ENCODE measurements at places on chromosomes 1 and 21. TPM values are rescaled to one million over a fixed set of nuclear protein-coding genes. Genes with fewer than 3 reads are reported as not detected.

GRCh38 chr1:112510340-112510739 is 1.6 kb downstream of the WNT2B start:
- no peak for DNase-seq

GRCh38 chr1:205456383-205456867 is 580 bp upstream of the BLACAT1 start:
- no peak for DNase-seq

- DNase-seq = no peak
Observed at GRCh38 chr1:177809819-177810218, 160.0 kb downstream of the SEC16B start.

GRCh38 chr1:223712850-223713474 is 623 bp downstream of the CAPN2 start:
- DNase-seq = peak; percentile 48

GRCh38 chr1:43206600-43207228 is 34.6 kb downstream of the CFAP57 start:
- DNase-seq = peak; percentile 40

DNA sequence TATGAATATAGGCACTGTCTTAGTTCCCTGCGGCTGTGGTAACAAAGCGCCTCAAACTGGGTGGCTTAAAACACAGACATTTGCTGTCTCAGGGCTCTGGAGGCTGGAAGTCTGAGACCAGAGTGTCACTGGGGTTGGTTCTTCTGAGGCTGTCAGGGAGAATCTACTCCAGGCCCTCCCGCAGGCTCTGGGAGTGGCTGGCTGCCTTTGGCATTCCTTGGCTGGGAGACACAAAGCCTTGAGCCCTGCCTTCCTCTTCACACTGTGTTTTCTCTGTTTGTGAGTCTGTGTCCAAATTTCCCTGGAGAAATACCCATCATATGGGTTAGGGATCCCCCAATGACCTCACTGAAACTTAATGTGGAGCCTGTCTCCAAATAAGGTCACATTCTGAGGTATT is 38.5 kb downstream of the B3GALT5 start:
- DNase-seq = no peak

GRCh38 chr1:119209596-119210295 is 69.3 kb upstream of the WARS2 start:
- DNase-seq = no peak

- DNase-seq = no peak
Observed at GRCh38 chr1:223402790-223403142, 9.6 kb downstream of the CCDC185 start.

- DNase-seq = no peak
Observed at GRCh38 chr1:104266612-104267011, 516.9 kb downstream of the AMY1C start.

DNA sequence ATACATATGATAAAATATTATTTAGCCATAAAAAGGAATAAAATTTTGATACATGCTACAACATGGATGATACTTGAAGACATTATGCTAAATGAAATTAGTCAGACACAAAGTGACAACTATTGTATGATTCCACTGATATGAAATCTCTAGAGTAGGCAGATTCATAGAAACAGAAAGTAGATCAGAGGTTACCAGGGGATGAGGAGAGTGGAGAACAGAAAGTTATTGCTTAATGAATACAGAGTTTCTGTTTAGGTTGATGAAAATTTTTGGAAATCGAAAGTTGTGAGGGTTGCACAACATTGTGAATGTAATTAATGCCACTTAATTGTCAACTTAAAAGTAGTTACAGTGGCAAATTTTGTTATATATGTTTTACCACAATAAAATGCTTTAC is 315.7 kb upstream of the USP25 start:
- DNase-seq = no peak

- DNase-seq = peak; percentile 49
Observed at GRCh38 chr1:223076362-223076761, 66.7 kb downstream of the TLR5 start.

GRCh38 chr1:31198600-31198999 is 41.1 kb downstream of the NKAIN1 start:
- DNase-seq = no peak

DNA sequence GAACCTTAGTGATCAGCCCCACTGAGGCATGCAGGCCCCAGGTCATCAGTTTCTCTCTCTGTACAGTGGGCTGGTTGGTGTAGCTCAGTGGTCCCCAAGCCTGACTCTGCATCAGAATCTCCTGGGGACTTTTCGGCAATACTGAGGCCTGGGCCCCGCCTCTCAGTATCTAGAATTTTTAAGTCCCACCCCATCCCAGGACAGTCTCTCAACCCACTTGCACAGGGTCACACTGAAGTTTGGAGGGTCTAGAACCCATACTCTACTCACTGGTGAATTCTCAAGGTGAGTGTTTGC is 216.4 kb downstream of the MATN1 start:
- DNase-seq = no peak

GRCh38 chr1:15224974-15225373 is 22.0 kb upstream of the FHAD1 start:
- no peak for DNase-seq

DNA sequence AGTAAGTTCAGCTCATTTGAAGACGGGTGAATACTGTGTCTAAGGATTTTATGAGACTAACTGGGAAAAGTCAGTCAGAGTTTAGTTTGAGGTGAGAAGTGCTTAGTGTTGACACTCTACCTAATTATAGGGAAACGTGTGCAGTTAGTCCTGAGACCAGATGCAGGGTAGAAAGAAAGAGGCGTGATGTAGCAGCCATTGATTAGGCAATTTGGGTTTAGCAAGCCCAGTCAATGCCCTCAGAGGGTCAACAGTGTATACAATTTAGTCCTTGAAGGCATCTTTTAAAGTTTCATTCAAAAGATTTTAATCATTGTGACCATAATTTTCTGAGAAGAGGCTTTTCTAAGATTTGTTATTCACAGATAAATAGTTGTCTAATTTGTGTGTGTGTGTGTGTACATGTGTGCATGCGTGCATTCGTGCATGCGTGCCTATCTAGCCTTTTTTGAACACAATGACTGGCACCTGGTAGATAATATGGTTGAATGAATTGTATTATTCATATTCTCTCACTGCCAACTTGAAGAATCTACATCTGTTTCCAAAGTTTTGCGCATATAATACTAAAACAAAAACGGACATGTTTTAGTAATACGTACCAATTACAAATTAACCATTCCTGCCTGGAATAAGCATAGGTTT is 332.9 kb downstream of the SRGAP2C start:
- DNase-seq = no peak

DNA sequence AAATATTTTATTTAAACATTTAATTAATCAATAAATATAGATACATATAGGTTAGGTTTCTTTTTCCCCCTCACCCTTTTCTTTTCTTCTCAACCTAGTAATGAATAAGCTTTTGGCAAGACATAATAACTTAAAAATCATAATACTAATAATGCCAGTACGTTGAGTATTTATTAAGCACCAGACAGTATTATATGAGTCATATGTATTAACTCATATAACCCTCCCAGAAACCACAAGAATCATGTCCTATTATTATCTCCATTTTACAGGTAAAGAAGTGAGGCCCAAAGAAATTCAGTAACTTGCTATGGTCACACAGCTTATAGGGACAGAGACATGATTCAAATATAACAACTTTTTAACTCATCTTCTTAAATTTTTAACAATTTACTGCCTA is 834.5 kb upstream of the ADGRL2 start:
- DNase-seq = no peak

- no peak for DNase-seq
Observed at GRCh38 chr1:202013603-202014002, 3.2 kb downstream of the ELF3 start.

GRCh38 chr1:17447501-17447992 is 8.1 kb upstream of the RCC2 start:
- no peak for DNase-seq

DNA sequence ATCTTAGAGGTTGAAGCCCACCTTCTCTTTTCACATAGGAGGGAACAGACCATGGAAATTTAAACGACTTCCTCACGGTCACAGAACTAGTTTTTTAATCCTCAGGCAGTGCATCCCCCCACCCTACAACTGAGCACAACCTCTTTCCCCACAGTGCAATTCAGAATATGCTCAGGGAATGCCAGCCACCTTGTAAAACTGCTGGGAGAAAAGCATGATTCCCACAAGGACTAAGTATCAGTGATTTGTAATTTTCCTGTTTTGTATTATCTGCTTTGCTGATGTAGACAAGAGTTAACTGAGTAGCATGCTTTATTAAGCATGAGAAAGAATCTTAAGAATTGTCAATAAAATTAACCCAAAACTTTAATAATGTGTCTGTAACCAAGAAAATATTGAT is 23.8 kb downstream of the TMEM50A start:
- no peak for DNase-seq

- DNase-seq = no peak
Observed at GRCh38 chr1:33237579-33237978, 18.7 kb upstream of the ZNF362 start.

GRCh38 chr1:201266774-201267173 is 16.5 kb upstream of the PKP1 start:
- DNase-seq = no peak

DNA sequence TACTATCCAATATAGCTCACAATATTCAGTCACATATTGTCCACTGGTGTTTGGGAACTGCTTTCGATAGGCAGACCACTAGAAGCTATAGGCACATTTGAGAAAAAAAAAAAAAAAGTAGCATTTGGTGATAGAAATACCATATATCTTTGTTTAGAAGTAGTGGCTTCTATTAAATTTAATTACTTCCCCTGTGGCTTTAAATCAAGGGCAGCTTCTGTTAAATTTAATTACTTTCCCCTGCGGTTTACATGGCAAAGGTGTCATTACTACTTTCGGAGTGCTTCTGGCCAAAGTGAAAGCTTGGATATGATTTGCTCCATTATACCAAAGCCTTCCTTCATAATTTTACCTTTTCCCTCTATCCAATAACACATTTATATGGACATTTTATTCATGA is 229.9 kb downstream of the TTLL7 start:
- no peak for DNase-seq

DNA sequence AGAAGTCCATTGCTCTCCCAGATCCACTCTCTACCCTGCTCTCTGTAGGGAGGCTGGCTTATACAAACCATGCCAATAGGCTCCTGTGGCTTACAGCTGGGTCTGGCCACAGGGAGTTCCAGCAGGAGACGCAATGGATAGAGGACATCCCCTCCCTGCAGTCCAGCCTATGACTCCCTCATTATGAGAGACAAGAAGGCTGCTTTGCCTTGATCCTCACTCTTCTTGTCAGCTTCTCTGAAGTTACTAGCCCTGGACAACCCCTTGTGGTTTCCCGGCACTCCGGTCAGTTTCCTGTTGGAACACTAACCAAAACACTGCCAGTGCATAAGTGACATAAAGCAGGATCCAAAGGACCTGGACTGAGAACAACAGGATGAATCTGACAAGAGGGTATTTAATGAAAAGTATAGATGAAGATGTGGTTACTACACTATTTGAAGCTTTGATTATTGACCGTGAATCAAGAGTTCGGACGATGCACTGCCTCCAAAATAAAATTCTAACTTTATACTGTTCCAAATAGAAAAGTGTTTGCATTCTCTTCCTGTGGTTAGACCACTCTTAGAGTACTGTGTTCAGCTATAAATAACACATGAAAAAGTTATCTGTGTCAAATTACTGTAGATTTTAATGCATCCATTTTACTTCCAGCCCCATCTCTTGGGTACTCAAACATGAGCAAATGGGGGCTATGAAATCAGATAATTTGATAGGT is 32.7 kb upstream of the ZNF326 start:
- no peak for DNase-seq

DNA sequence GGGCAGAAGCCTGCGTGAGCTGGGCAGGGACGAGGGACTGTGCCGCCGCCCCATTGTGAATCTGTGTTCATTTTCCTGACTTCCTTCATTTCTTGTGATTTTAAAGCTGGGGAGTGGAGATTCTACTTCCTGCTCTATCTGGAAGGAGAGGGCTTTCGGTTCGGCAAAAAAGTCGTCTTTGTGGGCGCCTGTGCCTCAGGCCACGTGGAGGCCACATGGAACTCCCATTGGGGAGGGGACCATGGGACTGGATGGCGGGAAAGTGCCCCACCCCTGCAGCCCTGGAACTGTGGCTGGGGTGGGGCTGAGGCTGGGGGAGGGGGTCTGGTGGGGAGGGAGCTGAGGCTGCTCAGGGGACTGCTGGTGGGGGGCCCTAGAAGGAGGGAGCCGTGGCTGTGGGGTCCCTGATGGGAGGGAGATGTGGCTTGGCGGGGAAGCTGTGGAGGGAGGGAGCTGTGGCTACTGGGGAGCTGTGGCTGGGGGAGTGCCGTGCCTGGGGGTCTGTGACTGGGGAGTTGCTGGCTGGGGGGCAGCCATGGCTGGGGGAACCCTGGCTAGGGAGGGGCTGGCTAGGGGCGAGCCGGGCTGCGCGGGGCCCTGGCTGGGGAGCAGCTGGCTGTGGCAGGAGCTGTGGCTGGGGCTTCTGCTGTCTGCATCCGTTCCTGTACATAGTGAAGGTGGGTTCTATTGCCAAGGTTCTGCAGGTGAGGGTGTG is 31.5 kb downstream of the COL18A1 start:
- DNase-seq = peak; percentile 54

DNA sequence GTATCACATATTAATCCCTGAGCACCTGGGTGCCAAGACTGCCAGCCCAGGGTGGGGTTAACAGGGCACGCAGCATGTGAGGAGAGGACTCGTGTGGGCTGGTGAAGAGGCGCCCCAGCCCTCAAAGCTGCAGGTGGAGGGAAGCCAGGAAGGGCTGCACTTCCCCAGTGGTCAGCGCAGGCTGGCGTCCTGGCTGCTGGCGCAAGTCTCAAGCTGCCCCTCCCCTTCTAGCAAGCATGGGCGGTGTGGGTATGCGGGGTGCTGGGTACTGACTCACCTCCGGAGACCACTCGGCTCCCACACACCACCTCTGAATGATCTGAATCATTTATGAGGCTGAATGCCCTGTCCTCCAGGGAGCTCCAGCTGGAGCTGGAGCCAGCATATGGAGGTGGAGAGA is 44.0 kb downstream of the EIF2D start:
- DNase-seq = no peak

DNA sequence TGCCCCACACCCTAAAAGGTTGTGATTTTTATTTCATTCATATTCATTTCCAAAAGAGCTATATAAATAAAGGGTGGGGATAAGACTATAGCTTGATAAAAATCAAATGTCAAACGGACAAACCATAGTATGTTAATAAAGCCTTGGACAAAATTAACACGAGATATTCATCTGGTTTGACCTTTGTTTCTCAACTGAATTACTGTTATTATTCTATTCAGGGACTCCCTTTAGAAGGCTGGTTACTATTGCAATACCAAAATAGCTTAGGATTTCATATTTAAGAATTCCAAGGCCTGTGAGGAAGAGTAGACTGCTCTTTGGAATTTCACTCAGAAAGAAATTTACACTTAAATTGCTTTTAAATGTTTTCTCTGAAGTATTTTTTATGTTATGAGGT is 10.2 kb upstream of the PALMD start:
- no peak for DNase-seq

GRCh38 chr1:26003262-26003661 is 5.4 kb upstream of the PAFAH2 start:
- no peak for DNase-seq

The ZBED6 gene
- total RNA-seq = 14.9 TPM

The INAVA gene
- total RNA-seq = not detected

The DYNLT5 gene
- total RNA-seq = 2.0 TPM

The SEMA4A gene
- total RNA-seq = 5.0 TPM

The ADGRL4 gene
- total RNA-seq = 16.2 TPM

The SAMD13 gene
- 1.1 TPM for total RNA-seq

The PADI6 gene
- not detected for total RNA-seq

The ESPN gene
- total RNA-seq = 1.3 TPM

The SPRR2G gene
- not detected for total RNA-seq

The EBNA1BP2 gene
- 23.9 TPM for total RNA-seq

The SLC1A7 gene
- 0.08 TPM for total RNA-seq

The FGGY gene
- 20.8 TPM for total RNA-seq

The LHX8 gene
- total RNA-seq = not detected

The FHAD1 gene
- 0.25 TPM for total RNA-seq
